ENCODE measurements at places on chromosomes 4 and X.

DNA sequence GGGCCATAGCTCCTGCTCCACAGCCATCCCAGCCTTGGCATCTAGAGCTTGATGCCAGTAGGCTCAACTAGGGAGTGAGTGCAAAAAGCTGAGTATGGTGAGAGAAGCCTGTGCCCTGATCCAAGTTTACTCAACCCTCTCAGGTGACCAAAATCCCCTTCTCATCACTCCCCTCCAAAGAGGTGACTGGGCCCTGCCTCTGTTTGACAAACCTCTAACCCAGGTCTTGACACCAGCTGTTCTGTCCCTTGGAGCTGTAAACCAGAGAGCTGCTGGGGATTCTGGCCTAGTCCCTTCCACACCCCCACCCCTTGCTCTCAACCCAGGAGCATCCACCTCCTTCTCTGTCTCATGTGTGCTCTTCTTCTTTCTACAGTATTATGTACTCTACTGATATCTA lies 73.5 kb downstream of the MSN start:
- DNase-seq, result no peak

DNA sequence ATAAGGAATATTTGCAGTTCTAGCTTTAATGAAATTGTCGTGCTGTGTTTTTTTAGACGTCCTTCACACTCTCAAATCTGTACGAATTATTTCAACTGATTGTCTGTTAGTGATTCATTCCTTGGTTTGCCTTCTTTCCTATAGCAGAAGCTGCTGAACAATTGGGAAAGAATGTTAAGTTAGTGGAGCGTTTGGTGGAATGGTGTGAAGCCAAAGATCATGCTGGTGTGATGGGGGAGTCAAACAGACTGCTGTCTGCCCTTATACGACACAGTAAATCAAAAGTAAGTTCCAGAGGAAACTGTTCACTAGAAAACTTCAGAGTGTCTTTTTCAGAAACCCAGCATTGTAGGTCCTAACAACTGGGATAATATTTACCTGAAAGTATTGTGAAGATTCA lies 159.9 kb downstream of the RAP1GDS1 start:
- no peak for DNase-seq

GRCh38 chr4:80144676-80145470 lies 52.4 kb upstream of the PRDM8 start:
- no peak for DNase-seq

DNA sequence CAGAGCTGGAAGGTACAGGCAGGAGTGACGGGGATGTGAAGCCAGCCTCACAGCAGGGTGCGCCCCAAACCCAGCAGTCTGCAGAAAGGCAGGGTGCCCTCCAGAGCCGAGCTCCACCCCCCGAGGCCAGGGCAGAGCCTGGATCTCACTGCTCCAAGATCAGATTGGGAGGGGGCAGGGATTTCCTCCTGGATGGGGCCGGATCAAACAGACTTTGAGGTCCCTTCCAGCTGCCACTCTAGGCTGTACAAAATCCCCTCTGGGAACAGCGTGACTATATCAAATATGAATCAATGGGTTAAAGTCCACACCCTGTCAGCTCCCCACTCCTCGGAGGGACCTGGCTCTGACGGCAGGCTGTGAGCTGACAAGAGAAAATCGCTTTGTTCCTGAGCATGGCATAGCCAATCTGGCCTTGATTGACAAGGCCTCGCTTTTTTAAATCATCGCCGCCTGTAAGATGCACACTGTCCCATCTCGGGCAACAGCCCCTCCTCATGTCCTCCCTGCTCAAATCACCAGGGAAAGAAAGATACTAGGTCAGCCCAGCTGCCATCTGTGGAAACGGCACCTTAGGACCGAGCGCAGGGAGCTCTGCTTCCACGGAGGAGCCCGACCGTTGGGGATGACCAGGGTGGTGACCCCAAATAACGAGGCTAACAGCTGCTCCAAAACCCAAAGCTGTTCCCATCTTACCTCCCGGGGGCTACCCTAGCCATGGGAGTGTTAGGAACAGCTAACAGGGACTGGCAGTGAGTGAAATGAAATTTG lies 39.9 kb downstream of the PSAPL1 start:
- DNase-seq, result no peak
